CD4-positive, alpha-beta memory T cell (primary cell): ENCODE measurements at places on chromosomes 11 and 22. TPM values are rescaled to one million over a fixed set of nuclear protein-coding genes. Genes with fewer than 3 reads are reported as not detected.

- DNase-seq: no peak
These were observed 14.3 kb upstream of the ACCSL start for GRCh38 chr11:44033411-44033850.

- DNase-seq: no peak
These were observed 17.2 kb downstream of the ARHGEF17 start for GRCh38 chr11:73325036-73325981.

GRCh38 chr22:44317886-44318637 lies 5.3 kb upstream of the SHISAL1 start:
- no peak for DNase-seq

GRCh38 chr11:67535561-67535960 lies 12.3 kb upstream of the CABP2 start:
- no peak for DNase-seq

DNA sequence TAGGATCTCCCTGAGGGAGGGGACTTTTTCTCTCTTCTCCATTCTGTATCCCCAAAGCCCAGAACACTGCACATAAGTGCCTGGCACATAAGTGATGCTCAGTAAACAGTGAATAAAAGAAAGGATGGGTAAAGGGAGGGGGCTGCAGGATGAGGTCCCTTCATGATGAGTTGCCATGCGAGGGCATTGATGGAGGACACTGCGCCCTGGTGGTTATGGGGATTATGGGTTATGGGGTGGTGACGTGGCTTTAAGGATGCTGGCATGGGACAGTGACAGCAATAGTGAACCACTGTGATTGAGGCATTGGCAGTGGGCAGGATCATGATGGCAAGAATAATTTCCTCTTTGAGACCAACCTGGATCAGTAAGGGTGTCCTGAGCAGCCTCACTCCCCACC lies 43.9 kb upstream of the LRRC32 start:
- no peak for DNase-seq

DNA sequence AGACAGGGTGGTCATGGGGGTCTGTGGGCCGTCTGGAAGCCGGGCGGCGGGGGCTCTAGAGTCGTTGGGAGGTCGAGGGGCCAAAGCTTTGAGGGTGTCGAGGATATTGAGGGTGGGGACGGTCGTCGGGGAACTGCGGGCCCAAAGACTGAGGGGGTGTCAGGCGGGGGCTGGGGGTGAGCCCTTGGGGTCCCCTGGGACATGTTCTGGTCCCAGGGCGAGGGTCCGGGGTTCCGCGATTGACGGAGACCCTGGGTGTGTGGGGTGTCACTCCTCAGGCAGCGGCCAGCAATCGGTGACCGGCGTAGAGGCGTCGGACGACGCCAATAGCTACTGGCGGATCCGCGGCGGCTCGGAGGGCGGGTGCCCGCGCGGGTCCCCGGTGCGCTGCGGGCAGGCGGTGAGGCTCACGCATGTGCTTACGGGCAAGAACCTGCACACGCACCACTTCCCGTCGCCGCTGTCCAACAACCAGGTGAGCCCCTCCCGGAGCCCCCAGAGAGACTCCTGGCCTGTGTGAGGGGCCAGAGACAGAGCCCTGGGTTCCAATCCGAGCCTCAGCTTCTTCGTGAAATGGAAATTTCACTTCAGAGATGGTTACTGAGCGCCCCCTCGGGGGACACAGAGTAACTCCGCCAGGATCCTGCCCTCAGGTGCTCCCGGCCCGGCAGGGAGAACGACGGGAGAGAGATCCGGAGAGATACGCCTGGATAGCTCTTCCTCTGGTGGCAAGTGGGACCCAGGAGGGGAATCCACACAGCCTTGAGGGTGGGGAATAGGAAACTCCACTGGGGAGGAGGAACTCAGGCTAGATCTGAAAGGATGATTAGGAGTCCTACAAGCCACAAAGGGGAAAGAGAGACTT lies 714 bp downstream of the SDF2L1 start:
- peak; percentile 55 for DNase-seq

DNA sequence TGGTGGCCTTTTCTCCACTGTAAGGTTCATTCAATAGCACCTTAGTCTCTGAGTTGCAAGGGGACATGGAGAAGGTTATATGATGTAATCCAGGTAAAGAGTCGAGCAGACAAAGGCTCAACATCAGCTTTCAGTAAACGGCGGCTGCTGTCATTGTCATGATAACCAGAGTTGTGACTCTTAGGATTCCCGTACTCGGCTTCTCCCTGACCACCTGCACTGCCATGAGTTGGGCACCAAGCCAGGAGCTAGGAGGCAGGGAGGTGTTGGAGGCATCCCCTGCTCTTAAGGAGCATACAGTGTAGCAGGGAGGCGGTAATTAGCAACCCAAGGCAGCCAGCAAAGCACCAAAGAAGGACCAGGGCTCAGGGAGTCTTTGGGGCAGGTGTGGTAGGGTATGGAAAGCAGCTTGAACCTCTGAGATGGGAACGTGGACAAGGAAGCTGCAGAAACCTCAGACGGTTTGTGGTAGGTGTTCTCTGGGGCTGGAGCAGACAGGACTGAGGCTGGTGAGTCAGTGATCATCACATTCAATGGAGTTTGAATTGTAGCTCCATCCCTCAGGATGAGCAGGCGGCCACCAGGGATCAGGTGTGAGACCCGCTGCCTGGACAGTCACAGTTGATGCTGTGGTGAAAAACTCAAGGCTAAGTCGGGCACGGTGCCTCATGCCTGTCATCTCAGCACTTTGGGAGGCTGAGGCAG lies 31.7 kb downstream of the LIF start:
- no peak for DNase-seq

DNA sequence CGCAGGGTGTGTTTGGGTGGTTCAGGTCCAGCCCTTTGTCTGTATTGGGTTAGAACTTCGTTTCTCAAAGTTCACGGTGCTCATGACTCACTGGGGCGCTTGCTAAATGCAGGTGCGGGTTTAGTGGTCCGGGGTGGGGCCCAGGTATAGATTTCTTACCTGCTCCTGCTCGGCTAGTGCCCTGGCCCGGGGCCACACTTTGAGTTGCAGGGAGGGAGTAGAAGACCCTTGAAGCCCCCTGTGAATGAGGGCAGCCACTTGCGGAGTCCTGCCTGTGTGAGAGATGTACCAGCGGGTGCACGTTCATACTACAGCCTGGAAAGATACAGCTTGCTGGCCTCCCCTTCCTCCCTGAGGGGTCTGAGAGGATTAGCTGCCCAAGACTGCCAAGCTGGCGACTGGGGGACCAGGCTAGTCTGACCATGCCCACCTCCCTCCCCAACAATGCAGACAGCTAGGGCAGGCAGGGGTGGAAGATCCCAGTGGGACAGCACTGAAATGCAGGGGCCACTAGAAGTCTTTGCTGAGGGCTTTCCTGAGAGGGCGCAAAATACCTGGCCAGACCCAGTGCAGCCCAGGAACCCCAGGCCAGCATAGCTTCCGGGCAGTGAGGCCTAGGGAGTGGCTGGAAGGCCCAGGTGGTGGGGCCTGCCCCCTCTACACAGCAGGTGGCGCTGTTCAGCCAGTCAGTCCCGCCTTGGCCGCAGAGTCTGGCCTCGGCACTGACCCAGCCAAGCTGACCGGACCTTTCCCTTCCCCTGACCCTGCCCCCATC lies 5.1 kb upstream of the MYRF start:
- no peak for DNase-seq

- DNase-seq: no peak
These were observed 12.8 kb downstream of the CXCR5 start for GRCh38 chr11:118896472-118896913.

GRCh38 chr11:17244046-17244445 lies 32.5 kb upstream of the NUCB2 start:
- no peak for DNase-seq

CSNK2A3 gene
- 1.0 TPM for total RNA-seq

GSTT2B gene
- total RNA-seq: not detected

TREH gene
- not detected for total RNA-seq

OR5AK2 gene
- not detected for total RNA-seq
